ENCODE measurements at places on chromosomes 1 and 21.
A peak's percentile ranks its signal among the peaks of the same experiment; 100 is the strongest.

- peak; percentile 72 for DNase-seq
These were observed 28.1 kb downstream of the ADARB1 start for GRCh38 chr21:45102391-45102932.

DNA sequence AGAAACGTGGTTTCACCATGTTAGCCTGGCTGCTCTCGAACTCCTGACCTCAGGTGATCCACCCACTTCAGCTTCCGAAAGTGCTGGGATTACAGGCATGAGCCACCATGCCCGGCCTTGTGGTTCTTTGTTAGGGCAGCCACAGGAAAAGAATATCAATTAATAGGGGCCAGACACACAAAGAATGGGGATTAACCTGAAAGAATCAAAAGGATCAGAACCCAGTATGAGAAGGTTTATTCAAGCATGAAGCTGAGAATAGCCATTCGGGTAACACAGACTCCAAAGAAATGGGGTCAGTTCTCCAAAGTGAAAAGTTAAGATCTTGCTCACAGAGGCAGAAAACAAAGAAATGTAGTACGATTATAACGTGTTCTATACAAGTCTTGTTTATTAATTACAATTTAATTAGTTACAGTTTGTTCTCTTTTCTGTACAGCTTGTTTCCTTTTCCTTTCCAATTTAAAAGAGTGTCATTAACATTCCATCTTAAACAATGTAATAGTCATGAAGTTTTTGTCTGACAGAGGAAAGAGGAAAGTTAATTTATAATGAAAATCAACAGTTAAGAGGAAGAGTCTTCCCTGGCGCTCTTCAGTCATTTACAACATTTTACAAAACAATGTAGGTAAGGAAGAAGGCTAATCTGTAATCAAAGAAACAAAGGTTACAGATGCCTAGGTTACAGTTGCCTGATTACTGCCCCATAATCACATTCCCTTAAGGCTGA, 51.3 kb upstream of the SLC45A1 start:
- DNase-seq, result no peak

- no peak for DNase-seq
These were observed 4.5 kb downstream of the PODN start for GRCh38 chr1:53066488-53066887.

DNA sequence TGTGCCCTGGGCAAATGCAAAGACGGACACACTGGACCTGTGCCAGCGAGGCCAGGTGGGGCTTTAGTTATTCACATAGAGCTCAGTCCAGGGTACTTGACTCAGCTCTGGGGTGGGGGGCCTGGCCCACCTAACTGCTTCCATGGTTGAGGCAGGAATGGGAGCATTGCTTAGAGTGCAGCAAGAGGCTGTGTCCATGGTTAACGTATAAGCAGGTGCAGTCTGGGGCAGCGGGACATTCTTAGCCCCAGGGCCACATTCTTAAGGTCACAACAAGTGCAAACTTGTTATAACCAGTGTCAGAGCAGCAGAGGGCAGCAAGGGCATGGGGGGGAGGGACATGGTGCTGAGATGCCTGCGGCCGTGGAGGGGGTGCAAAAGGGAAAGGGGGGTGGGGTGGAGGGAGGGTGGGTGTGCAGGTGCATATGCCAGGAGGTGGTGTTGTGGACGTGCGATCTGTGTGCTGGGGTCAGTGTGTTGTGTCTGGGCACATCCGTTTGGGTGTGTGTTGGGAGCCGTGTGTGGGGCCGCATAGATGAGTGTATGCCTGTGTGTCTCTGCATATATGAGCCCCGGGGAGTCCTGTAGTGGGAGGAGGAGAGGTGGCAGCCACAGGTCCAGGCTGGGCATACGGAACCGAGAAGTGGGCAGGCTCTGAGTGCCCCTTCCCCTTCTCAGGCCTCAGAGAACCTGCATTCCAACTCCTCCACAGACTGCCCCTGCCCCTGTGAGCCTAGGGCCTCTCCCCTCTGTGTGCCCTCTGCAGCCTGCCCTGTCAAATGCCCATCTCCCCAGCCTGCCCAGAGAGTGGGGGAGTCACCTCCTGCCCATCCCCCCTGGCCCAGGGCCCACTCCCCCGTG, 8.4 kb downstream of the KCNJ10 start:
- DNase-seq, result no peak

GRCh38 chr1:88609051-88609450, 75.0 kb upstream of the PKN2 start:
- DNase-seq, result no peak

GRCh38 chr21:31075848-31076247, 37.6 kb upstream of the KRTAP19-8 start:
- no peak for DNase-seq

DNA sequence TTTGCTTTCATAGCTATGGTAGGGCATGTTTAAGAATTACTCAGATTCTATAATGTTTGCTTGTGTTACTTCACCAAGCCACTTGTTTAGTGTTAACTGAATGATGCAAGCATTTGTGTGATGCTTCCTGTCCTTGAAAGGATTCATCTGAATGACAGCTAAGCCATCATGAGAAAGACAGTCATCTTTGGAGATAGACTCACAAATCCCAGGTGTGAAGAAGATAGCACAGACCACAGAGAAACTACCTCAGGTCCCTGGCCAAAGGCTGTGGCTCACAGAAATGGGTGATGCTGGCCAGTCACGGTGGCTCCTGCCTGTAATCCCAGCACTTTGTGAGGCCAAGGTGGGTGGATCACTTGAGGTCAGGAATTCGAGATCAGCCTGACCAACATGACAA, 321.4 kb downstream of the DPYD start:
- no peak for DNase-seq

DNA sequence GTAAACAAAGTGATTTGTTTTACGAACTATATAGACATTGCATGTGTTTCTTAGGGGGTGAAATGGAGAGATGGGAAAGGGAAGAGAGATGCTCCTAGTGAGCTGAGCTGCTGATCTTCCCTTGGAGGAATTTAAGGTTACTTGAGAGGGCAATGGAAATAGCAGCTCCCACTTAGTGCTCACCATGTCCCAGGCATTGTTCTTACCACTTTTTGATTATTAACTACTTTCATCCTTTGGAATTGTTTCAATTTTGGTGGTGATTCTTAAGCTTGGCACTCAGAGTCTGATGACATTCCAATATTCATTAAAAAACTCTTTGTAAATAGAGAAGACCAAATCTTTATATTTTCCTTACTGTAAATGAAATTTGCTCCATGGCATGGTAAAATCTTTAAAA, 124.9 kb downstream of the ITSN1 start:
- DNase-seq, result no peak

GRCh38 chr1:181518152-181518551, 34.8 kb downstream of the CACNA1E start:
- no peak for DNase-seq

DNA sequence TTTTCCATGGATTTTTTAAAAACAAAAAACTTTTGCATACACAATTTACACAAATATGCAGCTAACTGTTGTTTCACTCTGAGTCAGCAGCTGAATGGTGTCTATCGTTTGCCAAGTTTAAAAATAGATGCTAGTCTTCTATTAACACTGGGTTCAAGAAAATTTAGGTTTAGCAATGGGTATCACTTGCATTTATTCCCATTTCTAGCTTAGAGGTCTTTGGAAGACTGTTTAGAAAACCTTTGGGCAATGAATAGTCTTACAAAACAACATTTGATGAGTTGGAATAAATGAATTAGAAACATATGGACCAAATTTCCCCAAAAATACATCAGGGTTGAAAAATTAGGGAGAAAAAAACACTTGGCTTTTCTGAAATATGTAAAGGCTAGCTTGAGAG, 165.8 kb downstream of the LYPLAL1 start:
- no peak for DNase-seq

DNA sequence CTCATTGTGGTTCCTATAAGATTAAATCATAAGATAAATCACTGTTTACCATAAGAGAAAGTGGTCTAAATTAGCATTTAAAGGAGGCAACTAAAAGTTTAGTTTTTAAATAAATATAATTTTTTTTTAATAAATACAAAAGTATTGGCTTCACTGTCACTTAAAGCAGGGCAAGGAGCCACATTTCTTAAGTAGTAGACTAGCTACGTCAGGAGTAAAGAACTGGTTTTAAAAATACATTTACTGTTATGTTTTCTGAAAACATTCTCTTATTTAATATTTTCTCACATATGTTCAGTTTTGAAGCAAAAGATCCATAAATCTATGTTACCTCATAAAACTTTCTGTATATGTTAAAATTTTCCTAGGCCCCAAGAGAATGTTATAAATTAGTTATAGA, 2.2 kb downstream of the ANGPTL1 start:
- DNase-seq, result no peak

DNA sequence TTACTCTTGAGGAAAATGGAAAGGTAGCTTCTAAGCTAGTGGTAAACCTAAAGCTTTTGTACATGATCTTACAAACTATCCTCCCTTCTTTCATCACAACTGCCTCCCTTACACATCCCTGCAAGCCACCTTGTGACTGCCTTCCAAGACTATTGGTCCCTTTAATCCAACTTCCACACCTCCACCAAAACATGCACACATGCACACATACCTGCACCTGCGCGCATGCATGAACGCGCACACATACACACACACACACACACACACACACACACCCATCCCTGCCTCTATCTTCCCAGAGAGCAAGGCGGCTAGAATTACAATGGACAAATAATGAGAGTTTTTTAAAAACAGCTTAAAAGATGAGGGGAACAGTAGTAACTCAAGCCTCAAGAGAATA, 58.3 kb downstream of the LUZP1 start:
- DNase-seq, result no peak

DNA sequence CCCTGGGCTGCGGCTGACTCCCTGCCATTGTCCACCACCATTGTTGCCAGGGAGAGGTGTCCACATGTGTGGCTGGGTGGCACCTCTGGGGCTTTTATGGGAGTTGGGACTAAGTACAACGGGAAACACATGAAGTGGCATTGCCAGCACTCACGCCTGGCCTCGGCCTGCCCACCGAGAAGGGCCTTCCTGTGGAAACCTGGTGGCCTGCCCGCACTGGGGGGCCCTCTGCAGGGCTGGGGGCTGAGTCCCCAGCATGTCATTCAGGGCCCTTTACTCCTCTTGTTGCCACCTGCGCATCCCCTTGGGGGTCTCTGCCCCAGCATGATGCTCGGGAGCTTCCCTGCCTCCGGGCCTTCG, 35.5 kb upstream of the RUNX3 start:
- DNase-seq, result no peak

- DNase-seq, result no peak
These were observed 128.4 kb downstream of the RGS21 start for GRCh38 chr1:192445241-192445640.

GRCh38 chr1:80468356-80468755, 1332.4 kb upstream of the ADGRL2 start:
- no peak for DNase-seq

- no peak for DNase-seq
These were observed 27.8 kb upstream of the CACYBP start for GRCh38 chr1:174971902-174972301.

GRCh38 chr21:46674430-46675007, 39.0 kb downstream of the PRMT2 start:
- no peak for DNase-seq

- DNase-seq, result no peak
These were observed 37.1 kb upstream of the NBL1 start for GRCh38 chr1:19606817-19607642.

DNA sequence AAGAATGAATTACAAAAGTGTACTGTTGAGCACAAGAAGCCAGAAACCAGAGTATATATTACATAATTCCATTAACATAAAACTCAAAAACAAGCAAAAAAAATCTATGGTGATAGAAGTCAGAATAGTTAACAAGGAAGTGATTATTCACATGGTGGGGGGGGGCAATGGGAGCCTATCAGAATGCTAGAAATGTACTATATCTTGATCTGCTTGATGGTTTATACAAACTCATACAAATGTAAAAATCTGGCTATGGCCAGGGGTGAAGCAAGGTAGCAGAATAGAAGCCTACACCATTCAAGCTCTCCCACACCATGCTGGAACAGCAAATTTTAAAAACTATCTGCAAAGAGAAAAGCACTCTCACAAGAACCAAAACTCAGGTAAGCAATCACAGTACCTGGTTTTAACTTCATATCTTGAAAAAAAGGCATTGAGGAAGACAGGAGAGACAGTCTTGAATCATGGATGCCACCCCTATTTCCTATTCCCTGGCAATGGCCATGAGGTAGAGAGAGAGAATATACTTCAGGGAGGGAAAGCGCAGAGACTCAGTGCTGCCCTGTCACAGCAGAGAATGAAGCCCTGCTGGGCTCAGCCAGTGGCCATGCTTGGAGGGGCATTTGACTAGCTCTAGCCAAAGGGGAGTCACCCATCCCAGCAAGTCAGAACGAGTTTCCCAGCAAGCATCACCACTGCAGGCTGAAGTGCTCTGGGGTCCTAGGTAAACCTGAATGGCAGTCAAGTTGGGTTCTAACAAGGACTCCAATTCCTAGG, 73.8 kb downstream of the CDC42BPA start:
- DNase-seq, result no peak

DNA sequence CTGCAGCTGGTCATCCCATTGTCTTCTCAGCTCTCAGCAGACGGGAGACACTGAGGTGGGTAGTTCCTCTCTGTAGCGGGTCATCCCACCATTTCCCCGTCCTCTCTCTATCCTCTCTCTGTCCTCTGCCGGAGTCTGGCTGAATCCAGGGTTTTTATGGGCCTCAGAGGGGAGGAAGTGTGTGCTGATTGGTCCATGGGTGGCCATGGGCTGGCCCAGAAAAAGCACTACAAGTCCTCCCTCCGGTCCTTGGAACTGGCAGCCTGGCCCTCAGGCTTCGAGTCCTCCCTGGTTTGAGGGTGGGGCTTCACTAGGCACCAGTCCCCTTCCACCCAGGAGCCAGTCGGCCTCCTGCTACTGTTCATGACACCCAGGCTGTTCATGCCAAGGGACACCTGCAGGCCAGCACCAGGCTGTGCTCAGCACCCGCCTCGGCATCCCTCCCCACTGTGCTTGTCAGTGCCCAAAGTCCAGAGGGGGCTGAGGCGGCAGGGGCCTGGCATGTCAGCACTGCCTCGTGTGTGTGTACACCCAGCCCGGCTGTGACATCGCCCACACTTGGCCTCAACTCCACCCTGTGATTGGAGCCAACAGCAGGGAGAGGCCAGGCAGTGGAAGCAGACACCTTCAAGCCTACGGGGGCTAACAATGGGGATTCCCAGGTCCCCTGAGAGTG, 23.0 kb upstream of the LRRC8C start:
- no peak for DNase-seq

GRCh38 chr1:234603221-234604204, 6.5 kb downstream of the IRF2BP2 start:
- DNase-seq, result no peak

DNA sequence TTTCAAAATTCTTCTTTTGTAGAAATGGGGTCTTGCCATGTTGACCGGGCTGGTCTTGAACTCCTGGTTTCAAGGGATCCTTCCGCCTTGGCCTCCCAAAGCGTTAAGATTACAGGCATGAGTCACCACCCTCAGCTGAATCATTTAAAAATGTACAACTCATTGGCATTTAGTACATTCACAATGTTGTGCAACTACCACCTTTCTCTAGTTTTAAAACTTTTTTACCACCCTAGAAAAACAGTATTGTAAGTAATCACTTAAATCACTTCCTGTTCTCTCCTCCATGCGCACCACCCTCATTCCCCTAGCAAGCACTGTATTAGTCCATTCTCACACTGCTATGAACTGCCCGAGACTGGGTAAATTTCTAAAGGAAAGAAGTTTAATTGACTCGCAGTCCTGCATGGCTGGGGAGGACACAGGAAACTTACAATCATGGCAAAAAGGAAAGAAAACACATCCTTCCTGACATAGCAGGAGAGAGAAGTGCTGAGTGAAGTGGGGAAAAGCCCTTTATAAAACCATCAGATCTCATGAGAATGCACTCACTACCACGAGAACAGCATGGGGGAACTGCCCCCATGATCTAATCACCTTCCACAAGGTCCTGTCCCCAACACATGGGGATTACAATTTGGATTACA, 14.4 kb upstream of the THEM5 start:
- DNase-seq, result no peak

Measured in glomerular endothelial cell (primary cell).